ENCODE measurements at places on chromosomes 5 and 9. TPM values are rescaled to one million over a fixed set of nuclear protein-coding genes. Genes with fewer than 3 reads are reported as not detected.

DNA sequence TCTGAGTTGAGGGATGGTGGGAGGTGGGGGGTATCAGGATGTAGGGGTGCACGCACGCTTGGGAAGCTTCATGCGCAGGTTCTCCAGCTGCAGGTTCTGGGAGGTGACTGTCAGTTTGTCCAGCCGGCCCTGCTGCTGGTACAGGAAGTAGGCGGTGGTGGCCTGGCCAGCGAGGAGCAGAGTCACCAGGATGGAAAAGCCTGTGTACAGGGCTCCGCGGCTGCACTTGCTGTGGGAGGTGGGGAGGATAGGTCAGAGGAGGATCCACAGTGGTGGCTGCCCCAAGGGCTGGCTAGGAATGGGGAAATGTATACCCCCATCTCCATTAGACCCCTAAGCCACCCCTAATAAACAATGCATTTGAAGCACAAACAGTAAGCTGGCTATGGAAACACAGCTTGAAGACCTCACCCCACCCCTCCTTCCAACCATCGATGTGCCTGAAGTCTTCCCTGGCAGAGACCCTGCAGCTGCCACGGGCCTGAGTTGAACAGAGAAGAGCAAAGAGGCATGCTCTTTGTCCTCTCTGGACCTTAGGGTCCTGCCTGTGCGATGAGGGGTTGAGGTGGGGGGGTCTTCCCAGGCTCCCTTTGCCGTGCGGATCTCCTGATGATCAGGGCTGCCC, 5.5 kb downstream of the CD74 start:
- DNase-seq, result no peak

- peak; percentile 69 for DNase-seq
These were observed 7.9 kb upstream of the ENTREP1 start for GRCh38 chr9:69317081-69317480.

DNA sequence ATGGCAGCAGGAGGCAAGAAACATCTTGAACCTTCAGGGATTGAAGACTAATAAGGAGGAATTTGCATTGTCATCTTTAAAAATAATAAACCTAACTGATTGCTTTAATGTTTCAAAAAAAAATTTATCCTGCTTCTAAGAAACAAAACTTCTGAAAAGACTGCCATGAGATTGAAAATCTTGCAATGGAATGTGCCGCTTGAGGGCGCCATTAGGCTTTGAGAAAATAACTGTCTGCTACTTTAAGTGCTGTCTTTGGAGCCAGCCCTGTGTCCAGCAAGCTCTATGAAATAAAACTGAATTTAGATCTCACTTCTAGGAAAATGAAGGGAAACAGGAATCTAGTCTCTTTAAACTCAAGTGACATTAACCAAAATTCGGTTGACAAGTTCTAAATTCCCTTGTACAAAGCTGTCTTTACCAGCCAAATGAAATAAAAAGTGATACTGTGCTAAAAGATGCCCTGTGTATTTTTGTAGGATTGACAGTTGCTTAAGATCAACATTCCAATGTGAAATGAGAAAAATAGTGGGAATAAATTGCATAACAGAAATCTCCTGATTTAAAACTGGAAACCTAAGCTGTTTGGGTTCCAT, 79.4 kb downstream of the ESM1 start:
- DNase-seq, result no peak

- no peak for DNase-seq
These were observed at the start of gene REEP2 for GRCh38 chr5:138438724-138439476. REEP2 (plus strand) TSS chr5:138439057; CDS start chr5:138439209, 152 bp downstream.

DNA sequence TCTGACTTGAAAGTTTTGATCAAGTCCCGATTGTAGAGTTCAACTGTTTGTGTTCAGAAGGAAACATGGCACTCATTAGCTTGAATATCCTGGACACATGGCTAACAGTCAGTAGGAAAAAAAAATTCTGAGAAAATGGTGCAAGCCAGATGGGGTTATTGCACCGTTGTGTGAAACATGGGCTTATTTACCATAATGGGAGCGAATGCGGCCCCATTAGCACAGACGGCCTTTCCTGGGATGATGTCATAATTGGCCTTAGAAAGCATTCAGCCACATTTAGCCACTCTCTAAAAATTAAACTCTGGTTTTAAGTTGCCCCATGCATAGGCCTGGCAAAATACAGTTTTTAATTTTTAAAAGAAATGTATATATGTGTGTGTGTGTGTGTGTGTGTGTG, 112.1 kb downstream of the IRX2 start:
- DNase-seq, result no peak

Gene PCDHGA4
- 0.07 TPM for total RNA-seq
